ENCODE measurements at places on chromosomes 12 and 14.
A peak's percentile ranks its signal among the peaks of the same experiment; 100 is the strongest.

DNA sequence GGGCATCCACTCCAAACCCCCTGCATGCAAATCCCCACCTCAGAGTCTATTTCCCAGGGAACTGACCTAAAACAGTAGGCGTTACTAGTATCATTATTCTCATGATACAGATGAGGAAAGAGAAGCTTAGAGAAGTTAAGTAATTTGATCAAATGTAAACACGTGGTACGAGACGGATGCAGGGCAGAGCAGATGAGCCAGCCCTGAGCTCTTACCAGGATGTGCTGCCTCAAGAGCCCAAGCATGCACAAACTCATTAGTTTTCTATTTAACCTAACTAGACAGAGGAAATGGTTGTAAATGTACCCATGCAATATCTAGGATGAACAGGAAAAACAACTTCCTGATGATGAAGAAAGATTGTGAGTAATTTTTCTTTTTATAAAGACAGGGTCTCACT, 173.3 kb upstream of the RASSF8 start:
- no peak for DNase-seq

DNA sequence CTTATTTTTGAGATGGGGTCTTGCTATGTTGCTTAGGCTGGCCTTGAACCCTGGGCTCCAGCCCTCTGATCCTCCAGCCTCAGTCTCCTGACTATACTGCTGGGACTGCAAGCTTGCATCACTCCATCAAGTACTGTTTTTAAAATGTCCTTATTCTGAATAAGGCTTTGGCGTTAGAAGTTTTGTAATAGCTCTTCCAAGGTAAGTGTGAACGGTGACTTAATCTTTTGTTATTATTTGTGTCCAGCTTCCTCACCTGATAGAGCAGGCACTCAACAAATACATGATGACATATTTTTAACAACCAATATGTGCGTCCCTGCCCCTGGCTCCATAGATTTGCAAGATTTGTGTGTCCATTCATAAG, 1.4 kb downstream of the C1RL start:
- DNase-seq = no peak

DNA sequence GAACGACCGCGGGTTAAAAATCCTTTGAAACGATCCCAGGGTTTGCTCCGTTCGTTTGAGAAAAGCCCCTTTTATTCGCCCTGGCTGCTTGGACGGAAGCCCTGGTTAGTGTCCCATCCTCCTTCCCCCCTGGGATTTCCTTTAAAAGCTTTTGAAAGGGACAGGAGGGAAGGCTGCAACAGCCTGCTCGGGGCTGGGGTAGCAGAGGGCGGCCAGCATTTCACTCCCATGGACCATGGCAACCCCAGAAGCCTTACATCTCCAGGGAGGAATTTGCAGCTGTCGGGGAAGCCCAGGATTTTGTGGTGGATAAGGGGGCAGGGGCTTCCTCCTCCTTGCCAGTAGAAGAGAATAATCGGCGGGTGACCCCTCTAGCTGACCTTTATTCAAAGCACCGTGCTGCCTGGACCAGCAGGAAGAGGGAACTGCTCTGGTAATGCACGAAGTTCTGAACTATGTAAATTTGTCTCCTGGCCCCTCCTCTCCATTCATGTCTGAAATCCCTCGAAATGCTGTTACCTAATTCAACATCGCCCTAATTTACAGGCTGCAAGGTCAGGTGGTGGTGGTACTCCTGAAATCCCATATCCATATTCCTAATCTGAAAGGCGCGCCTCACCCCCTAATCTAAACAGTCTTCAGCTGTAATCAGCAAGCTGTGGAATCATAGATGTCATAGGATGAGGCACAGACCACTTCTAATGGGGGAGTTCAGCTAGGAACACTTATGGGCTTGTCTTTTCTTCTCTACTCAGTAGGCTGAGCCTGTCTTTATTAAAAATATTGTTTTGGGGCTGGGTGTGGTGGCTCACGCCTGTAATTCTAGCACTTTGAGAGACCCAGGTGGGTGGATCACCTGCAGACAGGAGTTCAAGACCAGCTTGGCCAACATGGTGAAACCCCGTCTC, 1.0 kb upstream of the CLIP1 start:
- DNase-seq = peak; percentile 80

DNA sequence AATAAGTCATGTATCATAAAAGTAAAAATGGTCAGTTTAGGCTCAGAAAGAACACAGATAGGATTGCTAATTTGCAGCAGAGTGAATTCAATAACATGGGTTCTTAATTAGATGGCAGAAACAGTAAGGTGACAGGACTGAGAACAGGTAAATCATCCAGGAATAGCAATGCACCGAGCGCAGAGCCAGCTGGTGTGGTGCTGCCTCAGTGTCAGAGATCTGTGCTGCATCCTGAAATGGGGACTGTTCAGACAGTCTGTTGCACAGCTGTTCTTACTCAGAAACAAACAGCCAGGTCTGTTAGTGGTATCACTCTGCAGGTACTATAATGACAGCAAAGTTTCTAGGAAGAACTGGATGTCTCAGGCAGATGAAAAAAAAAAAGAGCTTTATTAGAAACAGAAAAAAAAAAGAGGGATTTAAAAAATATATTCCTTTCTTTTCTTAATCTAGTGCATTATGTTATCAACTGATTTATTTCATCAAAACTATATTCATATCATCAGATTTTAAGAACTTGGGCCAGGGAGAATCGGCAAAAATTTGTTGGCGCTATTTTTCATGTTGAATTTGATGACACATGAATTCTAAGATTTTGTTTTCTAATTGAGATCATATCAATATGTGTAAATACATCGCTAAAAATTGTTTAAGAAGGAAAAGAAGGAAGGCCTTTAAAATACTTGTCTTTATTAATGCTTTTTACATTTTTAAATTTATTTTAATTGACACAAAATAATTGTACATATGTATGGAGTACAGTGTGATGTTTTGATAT, 501.8 kb downstream of the PRKD1 start:
- no peak for DNase-seq

DNA sequence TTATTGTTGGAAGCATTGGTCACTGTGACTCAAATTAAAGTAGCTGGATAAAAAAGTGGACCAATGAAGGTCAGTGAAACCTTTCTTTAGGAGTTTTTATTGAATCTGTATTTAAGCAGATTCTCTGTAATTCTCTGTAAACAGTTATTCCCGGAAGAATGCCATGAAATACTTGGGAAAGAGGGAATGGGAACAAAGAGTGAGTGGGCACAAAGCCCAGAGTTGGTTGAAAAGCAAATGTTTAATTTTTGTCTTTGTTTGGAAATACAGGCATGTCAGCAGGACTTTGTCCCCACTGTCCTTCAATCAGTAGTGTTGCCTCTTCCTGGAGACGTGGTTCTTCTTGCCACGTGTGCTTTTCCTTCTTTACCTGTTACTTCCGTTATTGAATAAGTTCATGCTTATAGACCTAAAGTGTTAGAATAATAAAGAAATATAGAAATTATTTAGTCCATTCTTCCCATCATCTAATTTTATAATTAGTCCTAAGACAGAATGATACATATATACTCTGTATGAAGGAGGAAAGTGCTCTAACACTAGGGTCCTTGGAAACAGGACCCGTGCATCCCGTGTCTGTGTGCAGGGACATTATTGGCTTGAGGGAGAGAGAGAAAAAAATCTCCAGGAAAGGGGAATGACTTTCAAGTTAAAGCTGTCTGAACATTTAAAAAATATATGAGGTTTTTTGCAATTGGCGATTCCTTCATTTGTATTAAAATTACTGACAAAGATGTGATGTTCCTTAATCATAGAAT, 2.0 kb upstream of the ANG start:
- no peak for DNase-seq

Data from LHCN-M2 (cell line).